ENCODE measurements at places on chromosomes 3 and 15. TPM values are rescaled to one million over a fixed set of nuclear protein-coding genes. Genes with fewer than 3 reads are reported as not detected.
A peak's percentile ranks its signal among the peaks of the same experiment; 100 is the strongest.

GATA2 gene
- total RNA-seq: not detected

GRCh38 chr15:75104804-75105557, 81.6 kb downstream of the PPCDC start:
- DNase-seq: peak; percentile 44

- DNase-seq: peak; percentile 58
Measured at GRCh38 chr15:73965758-73966113, 26.4 kb downstream of the STOML1 start.

GRCh38 chr3:150083655-150084042, 113.0 kb upstream of the PFN2 start:
- DNase-seq: no peak
